ENCODE measurements at places on chromosomes 12 and 14. TPM values are rescaled to one million over a fixed set of nuclear protein-coding genes. Genes with fewer than 3 reads are reported as not detected.

The ESR2 gene
- not detected for total RNA-seq

The ADAMTS20 gene
- not detected for total RNA-seq

The SERPINA10 gene
- not detected for total RNA-seq

The ACACB gene
- 1.6 TPM for total RNA-seq

The EML5 gene
- total RNA-seq, result 7.4 TPM

The TAS2R7 gene
- total RNA-seq, result not detected

The CLEC2A gene
- not detected for total RNA-seq

The RNF212B gene
- not detected for total RNA-seq

The ERP27 gene
- total RNA-seq, result not detected

The SIRT4 gene
- 1.8 TPM for total RNA-seq

The WNT5B gene
- 221 TPM for total RNA-seq

The NTN4 gene
- total RNA-seq, result 106 TPM

The ATP2B1 gene
- total RNA-seq, result 54.7 TPM

The SDS gene
- not detected for total RNA-seq

The KRT77 gene
- total RNA-seq, result not detected

The GPR65 gene
- total RNA-seq, result not detected

GRCh38 chr12:83826112-83826511, 1086.5 kb downstream of the SLC6A15 start:
- DNase-seq, result peak; percentile 50

- peak; percentile 70 for DNase-seq
Observed at GRCh38 chr14:50396631-50397389, at the start of gene CDKL1. CDKL1 (minus strand) TSS chr14:50396881; CDS start chr14:50395868, 1,013 bp downstream.

GRCh38 chr12:66976526-66976925, 292.6 kb upstream of the CAND1 start:
- no peak for DNase-seq

DNA sequence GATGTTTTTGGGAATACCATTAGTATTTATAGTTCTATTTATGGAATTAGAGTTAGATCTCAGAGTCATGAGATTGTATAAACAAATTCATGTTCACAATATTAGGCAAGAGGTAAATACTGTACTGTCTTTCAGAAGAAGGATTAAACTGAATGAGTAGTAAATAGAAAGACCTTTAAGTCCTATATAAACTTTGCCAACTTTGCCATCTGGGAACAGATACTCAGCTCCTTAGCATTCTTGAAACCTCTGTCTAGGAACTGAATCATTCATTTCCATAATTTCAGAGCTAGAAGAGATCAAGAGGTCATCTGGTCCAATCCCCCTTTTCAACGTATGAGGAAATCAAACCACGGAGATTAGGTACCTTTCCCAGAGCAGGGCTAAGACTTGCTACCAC, 141.1 kb downstream of the CAND1 start:
- DNase-seq, result no peak

- no peak for DNase-seq
Observed at GRCh38 chr12:99824900-99825542, 159.7 kb downstream of the ANKS1B start.

GRCh38 chr12:57139796-57140649, 7.4 kb downstream of the LRP1-AS start:
- peak; percentile 61 for DNase-seq

DNA sequence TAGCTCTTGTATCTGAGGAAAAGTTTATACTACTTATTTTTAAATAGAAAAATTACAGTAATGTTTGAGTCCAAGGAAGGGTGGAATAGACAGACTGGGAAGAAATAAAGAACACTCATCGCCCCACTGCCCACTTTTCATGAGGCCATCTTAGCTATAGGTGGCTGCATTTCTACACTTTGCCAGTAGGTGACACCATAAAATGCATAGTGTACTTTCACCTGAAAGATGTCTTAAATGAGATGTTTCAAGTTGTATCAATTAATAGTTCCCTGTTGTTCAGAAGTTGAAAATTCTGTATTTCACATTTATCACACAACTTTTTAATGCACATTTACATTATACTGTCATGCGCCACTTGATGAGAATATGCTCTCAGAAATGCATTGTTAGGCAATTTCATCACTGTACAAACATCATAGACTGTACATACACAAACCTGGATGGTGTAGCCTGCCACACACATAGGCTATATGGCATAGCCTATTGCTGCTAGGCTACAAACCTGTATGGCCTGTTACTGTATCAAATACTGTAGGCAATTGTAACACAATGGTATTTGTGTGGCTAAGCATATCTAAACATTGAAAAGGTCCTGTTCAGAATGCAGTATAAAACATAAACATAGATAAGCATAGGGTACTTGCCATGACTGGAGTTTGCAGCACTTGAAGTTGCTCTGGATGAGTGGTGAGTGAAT, 27.6 kb downstream of the PMCH start:
- peak; percentile 30 for DNase-seq

DNA sequence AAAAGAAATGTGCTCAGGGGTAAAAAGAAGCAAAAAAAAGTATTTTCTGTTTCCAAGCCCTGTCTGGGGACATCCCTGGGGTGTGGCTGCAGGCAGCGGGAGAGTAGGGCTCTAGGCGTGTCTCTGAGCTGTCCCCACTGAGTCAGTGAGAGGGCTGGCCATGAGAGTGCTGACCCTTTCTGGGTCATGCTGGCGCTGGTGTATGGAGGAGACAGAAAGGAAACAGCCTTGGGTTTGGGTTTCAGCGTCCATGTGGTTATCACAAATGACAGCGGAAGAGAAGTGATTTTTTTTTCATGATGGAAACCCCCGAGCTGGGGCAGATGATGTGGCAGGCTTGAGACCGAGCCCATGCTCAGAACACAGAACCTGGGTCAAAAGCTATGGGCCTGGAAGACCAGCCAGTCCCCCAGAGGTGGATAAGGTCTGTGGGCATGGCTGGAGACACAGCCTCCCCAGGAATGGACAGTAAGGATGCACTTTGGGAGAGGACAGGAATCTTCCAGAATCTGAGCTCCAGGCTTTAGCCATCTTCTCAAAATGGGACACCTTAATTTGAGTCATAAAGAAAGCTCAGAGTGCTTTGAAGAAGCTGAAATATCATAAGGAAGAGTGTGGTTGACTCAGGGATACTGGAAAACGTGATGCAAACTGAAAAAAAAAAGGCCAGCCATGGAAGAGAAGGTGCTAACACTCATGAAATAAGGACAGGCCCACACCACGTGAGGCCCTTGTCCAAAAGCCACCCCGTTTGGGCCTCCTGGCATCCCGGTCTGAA, 36.2 kb downstream of the SYNE3 start:
- DNase-seq, result peak; percentile 49

DNA sequence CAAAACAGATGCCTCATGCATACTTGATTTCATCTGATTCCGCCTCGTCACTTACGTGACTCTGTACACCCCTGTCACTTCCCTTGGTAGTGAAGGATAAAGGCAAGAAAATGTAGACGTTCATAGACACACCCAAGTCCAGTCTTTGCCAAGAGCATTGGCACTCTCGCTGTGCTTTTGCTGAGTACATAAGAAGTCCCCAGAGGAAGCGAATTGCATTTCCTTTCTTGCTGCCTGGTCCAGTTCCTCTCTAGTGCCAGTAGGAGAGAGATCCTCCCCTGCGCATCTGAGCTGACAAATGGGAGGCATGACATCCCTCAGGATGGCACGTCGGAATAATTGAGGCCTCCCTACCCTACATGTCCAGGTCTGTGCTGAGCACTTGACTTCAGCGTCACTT, 21.3 kb upstream of the RIN3 start:
- no peak for DNase-seq

DNA sequence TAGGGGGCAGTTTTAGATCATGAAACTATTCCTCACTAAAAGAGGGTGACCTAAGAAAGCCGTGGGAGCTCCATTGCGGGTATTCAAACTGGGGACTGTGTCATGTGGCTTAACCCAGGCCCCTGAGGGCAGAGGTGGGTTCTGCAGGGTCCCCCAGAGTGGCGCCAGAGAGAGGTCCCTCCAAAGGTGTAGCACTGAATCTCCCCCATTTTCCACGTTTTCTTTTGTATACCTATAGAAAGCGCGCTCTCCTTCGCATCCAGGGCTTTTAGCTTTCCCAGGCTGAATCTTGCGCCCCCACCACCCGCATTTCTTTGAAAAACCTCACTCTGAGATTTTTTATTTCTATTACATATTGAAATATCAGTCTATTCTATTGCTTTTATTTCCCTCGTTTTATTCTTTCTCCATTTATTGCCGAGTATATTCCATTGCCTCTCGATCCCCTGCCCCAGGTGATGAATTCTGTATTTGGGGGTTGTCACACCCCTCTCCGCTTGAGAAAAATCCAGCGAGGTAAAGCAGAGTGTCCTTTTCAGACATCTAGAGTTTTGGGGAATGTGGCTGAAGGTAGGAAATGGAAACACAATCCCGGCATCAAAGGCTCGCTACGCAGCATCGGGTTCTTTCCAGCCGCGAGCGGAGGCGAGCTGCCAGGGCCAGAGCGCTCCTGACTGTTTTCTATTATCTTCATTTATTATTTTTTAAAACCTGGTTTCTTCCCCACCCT, 870 bp upstream of the HOXC13 start:
- no peak for DNase-seq

GRCh38 chr12:92821142-92821541, 108.0 kb downstream of the EEA1 start:
- DNase-seq, result no peak

GRCh38 chr14:64209444-64210131, 84.6 kb downstream of the ESR2 start:
- no peak for DNase-seq

DNA sequence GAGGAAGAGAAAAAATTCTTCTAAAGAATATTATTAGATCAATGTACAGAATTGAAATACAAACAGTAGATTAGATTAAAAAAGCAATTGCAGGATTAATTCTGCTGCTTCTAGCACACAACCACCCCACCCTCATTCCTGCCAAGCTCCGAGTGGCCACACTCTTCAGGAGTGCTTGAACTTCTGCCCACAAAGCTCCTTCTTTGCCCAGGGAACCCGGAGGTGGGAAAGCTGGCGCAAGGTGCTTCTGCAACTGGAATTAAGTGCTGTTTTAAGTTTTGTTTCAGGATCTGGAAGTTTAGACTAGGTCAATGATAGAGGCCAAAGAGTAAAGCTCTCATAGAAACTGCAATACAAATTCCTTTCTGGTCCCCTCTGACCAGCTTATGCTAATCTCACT, 94.1 kb upstream of the BMP4 start:
- no peak for DNase-seq

- DNase-seq, result peak; percentile 26
Observed at GRCh38 chr12:15527201-15528080, 205.1 kb downstream of the PTPRO start.

DNA sequence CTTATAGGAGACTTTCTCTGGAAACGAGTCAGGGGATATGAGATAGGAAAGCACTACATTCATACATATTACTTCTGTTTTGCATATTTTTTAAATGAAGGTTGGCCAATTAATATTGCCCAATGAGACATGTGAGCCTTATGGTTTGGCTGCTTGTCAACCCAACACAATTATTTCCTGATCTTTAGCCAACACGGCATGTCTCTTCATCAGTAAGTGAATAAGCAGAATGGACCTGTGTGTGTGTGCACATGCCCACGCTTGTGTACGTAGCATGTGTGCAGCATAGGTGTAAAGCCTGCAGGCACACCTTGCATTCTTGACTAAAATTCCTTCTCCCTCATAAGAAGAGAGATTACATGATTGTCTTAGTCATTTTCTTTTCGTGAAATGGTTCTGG, 88.3 kb downstream of the STON2 start:
- no peak for DNase-seq

DNA sequence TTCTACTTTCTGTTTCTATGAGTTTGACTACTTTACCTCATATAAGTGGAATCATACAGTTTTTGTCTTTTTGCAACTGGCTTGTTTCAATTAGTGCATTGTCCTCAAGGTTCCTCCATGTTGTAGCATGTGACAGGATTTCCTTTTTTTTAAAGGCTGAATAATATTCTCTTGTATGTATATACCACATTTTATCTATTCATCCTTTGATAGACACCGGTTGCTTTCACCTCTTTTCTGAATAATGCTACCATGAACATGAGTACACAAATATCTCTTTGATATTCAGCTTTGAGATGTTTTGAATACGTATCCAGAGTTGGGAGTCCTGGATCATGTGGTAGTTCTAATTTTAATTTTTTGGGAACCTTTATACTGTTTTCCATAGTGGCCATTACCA, 65.4 kb downstream of the SPATS2 start:
- no peak for DNase-seq

- no peak for DNase-seq
Observed at GRCh38 chr14:90987140-90987539, 73.3 kb downstream of the RPS6KA5 start.

- no peak for DNase-seq
Observed at GRCh38 chr14:64098120-64098519, 196.1 kb downstream of the ESR2 start.

GRCh38 chr14:98226411-98226810, 1045.6 kb downstream of the BCL11B start:
- DNase-seq, result no peak

- DNase-seq, result no peak
Observed at GRCh38 chr12:78540606-78541336, 323.8 kb upstream of the SYT1 start.

DNA sequence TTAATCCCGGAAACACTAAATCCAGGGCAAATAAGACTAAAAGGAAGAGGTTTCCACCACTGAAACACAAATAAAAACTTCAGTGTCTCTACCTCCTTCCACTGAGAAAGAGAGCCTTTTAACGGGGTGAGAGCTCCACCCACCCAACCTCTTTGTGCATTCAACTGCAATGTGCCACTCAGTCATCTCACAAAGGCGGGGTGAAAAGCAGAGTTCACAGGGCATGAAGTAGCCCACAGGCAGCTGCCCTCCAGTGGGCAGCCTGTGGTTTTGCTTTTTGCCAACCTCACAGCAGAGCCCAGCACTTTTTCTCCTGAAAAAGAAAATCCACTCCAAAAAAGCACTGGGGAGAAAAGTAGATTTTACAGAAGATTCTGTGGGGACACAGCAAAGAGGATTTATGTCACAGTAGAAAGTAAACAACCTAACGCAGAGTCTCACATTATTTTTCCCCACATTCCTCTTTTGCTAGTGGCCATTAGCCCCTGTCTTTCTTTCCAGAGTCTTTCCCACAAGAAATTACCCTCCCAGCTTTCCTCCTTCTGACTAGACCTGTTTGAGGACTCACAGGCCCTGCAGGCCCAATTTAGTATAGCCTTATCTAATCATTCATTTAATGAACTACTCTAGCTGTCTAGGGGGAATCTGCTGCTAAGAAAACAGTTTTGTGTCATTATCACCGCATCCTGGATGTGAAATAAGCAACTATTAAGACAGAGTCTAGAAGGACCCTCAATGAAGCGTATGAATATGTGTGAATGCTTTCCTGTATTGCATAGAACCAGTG, 753.8 kb upstream of the FOXG1 start:
- no peak for DNase-seq

GRCh38 chr12:116719731-116720528, 17.9 kb downstream of the SPRING1 start:
- DNase-seq, result no peak

Data from HFFc6 (cell line).